Mammary epithelial cell (primary cell): ENCODE measurements at places on chromosomes 1 and 21.

- no peak for DNase-seq
These were observed 162.8 kb downstream of the PDE4B start for GRCh38 chr1:65955503-65955902.

DNA sequence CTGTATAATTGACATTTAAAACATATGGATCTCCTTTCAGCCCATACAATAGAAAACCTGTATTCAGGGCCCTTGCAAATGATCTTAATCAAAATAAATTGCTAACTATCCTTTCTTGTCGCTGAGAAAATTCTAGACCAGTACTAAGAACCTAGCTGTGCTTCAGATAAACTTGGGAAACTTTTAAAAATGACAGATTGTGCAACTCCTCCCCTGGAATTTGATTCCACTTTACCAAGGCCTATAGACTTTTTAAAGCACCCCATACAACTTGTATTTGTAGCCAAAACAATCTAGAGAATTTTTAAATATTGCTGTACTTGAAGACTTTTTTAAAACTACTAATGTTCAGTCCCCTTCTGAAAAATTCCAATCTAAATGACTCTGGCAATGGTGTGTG is 51.6 kb downstream of the ZNF644 start:
- DNase-seq, result no peak

- DNase-seq, result no peak
These were observed 73.9 kb downstream of the SLC66A1 start for GRCh38 chr1:19385869-19386591.

- DNase-seq, result peak; percentile 67
These were observed 355.0 kb upstream of the ESRRG start for GRCh38 chr1:217078078-217078690.

- DNase-seq, result no peak
These were observed 178.0 kb downstream of the RYR2 start for GRCh38 chr1:237219751-237220642.
